ENCODE measurements at places on chromosomes 6 and 20. TPM values are rescaled to one million over a fixed set of nuclear protein-coding genes. Genes with fewer than 3 reads are reported as not detected.
A peak's percentile ranks its signal among the peaks of the same experiment; 100 is the strongest.

DNA sequence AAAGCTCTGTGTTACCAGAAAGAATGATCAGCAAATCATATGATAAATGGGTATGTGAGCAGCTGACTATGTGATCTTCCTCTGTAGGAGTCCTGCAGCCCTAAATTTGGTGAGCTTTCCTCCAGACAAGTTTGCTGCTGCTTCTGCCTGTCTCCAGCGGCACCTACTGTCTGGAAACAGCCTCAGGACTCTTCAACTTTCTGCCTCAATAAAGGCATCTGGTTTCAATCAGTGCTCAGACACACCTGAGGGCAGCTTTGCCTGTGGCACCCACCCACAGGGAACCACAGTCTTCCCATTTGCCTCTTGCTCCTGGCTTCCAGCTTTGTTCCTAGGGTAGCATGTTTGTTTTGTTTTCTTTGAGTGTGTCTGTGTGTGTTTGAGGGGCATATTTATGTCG, 727.9 kb upstream of the MAN1A1 start:
- H3K36me3 ChIP-seq: no peaks in the 10 kb centered on the region
- H3K4me1 ChIP-seq: no peaks in the 10 kb centered on the region
- no peak for DNase-seq

TRIM15 gene
- not detected for total RNA-seq

DNA sequence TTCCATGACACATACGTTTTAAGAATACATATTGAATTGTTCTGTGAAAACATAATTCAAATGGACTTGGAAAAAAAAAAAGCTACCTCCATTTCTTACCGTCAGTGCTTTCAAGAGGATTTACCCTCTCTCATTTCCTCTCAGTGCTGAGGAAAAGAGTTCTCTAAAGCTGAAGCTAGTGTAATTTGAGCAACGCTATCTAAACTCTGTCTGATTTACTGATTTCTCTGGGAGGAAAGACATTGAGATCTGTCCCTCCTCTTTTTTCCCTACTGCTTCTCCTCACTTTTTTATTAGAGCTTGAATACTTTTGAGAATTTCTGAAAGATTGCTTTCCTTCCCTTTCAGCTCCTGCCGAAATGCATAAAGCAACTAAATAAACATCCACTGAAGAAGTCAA, 41.2 kb upstream of the GRIK2 start:
- no peaks in the 10 kb centered on the region for H3K27me3 ChIP-seq
- no peak for DNase-seq
- no peaks in the 10 kb centered on the region for H3K4me1 ChIP-seq

DNA sequence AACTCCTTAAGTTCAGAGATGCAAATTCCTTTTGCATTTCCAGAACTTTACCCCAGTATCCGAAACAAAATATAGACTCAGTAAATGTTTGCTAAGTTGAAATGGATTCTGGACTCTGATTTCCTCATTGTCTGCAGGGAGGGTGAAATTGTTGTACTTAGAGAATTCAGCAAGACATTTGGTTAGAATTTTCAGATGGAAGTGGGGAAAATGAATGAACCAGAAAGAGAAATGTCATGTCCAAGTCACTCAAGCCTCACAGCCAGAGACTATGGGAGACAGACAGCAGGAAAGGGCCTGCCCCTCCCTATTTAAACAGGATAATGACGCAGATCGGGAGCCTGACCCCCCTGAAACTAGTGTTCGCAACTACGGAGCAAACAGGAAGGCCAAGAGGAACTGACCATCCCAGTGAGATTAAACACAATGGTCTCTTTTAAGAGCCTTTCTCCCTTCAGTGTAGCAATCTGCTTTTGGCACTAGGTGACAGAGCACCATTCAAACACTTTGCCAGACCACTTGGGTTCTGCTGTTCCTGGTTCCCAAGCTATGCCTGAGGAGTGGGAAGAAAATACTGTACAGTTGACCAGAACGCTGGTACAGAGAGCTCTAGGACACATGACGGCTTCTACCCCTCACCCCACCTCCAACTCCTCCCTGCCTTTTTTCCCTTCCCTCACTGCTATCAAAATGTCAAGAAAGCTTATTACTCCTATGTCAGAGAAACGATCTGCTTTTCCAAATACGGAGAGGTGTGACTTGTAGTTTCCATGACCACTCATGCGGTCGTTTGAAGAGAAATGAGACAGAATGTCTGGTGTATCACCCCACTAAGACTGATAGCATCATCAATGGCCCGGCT, 13.7 kb downstream of the NEDD9 start:
- peak overlapping the region; percentile 70 for H3K4me3 ChIP-seq
- H3K27ac ChIP-seq: peak overlapping the region; percentile 87
- peaks cover 98% of the 10 kb centered on the region for H3K4me1 ChIP-seq
- no peaks in the 10 kb centered on the region for H3K27me3 ChIP-seq
- H3K36me3 ChIP-seq: no peaks in the 10 kb centered on the region

- peak overlapping the region; percentile 19 for H3K4me3 ChIP-seq
- peak overlapping the region; percentile 77 for H3K27ac ChIP-seq
- DNase-seq: no peak
- peaks cover 30% of the 10 kb centered on the region for H3K4me1 ChIP-seq
Measured at GRCh38 chr6:78936515-78936914, 69.2 kb downstream of the IRAK1BP1 start.

RHAG gene
- 0.44 TPM for total RNA-seq

LTB gene
- total RNA-seq: 0.25 TPM

C2 gene
- 9.7 TPM for total RNA-seq

- H3K27me3 ChIP-seq: no peaks in the 10 kb centered on the region
- H3K4me3 ChIP-seq: no peak overlapping the region
- peak overlapping the region; percentile 83 for H3K27ac ChIP-seq
Measured at GRCh38 chr6:125597411-125598253, 151.8 kb upstream of the HEY2 start.

EBF4 gene
- total RNA-seq: 4.9 TPM

DNA sequence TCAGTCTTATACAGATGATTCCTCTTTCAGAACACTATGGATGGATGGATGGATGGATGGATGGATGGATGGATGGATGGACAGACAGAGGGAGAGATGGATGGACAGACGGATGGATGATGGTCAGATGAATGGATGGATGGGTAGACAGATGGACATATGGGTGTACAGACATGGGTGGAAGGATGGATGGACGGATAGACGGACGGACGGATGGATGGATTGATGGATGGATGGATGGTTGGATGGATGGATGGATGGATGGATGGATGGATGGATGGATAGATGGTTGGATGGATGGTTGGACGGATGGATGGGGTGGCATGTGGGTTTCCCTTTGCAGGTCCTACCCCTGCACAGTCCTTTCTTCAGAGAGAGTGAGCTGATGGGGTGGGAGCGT, 320.7 kb downstream of the CDH4 start:
- H3K4me1 ChIP-seq: no peaks in the 10 kb centered on the region
- no peak for DNase-seq
- no peak overlapping the region for H3K4me3 ChIP-seq
- H3K27ac ChIP-seq: no peak overlapping the region

PDYN gene
- total RNA-seq: not detected

DNA sequence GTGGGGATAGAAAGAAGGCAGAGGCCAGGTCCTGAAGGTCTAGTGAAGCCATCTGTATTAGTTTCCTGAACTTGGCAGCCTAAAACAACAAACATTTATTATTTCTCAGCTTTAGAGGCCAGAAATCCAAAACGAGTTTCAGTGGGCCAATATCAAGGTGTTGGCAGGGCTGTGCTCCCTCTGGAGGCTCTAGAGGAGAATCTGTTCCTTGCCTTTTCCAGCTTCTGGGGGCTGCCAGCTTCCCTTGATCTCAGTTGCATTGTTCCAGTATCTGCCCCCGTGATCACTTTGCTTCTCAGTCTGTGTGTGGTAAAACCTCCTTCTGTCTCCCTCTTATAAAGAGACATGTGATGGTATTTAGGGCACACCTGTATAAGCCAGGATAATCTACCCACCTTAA, 82.4 kb downstream of the MAFB start:
- H3K27ac ChIP-seq: no peak overlapping the region
- H3K36me3 ChIP-seq: no peaks in the 10 kb centered on the region
- H3K4me3 ChIP-seq: no peak overlapping the region
- no peak for DNase-seq
- H3K27me3 ChIP-seq: peaks cover 38% of the 10 kb centered on the region

ERVFRD-1 gene
- total RNA-seq: not detected

CST7 gene
- total RNA-seq: 0.66 TPM

- no peak overlapping the region for H3K4me3 ChIP-seq
- H3K36me3 ChIP-seq: no peaks in the 10 kb centered on the region
- no peaks in the 10 kb centered on the region for H3K27me3 ChIP-seq
- no peaks in the 10 kb centered on the region for H3K4me1 ChIP-seq
Measured at GRCh38 chr6:64221776-64222175, 586.2 kb downstream of the PHF3 start.

- no peak for DNase-seq
- H3K27ac ChIP-seq: no peak overlapping the region
- no peaks in the 10 kb centered on the region for H3K27me3 ChIP-seq
- no peak overlapping the region for H3K4me3 ChIP-seq
- peaks cover 88% of the 10 kb centered on the region for H3K36me3 ChIP-seq
- peaks cover 33% of the 10 kb centered on the region for H3K4me1 ChIP-seq
Measured at GRCh38 chr20:47220161-47220582, 136.3 kb downstream of the ZMYND8 start.

- H3K4me3 ChIP-seq: no peak overlapping the region
- DNase-seq: peak; percentile 69
- no peaks in the 10 kb centered on the region for H3K27me3 ChIP-seq
- H3K36me3 ChIP-seq: no peaks in the 10 kb centered on the region
- peaks cover 21% of the 10 kb centered on the region for H3K4me1 ChIP-seq
- peak overlapping the region; percentile 46 for H3K27ac ChIP-seq
Measured at GRCh38 chr20:23114018-23114417, 27.9 kb upstream of the CD93 start.

DNA sequence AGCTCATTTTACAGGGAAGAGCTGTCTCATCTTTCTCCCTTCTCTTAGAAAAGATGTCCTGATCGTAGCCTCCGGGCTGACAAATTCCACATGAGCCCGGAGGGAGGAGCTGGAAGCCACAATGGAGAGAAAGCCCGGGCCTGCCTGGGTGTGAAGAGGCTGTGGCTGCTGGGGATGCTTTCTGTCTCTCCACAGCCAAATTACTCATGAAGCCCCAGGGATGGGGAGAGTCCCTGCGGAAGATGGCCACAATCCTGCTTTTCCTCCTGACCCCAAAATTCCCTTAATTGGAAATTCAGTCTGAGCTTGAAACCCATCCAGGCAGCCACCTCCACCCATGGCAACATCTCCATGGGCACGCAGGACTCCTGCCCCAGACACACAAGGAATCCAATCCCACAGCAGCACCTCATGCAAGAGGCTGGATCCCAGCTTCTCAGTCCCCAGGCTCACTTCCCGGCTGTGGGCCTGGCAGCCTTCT, 32.4 kb downstream of the JPH2 start:
- peak overlapping the region; percentile 90 for H3K27ac ChIP-seq
- H3K4me3 ChIP-seq: no peak overlapping the region
- H3K4me1 ChIP-seq: peaks cover 94% of the 10 kb centered on the region
- H3K36me3 ChIP-seq: peaks cover 12% of the 10 kb centered on the region

DNA sequence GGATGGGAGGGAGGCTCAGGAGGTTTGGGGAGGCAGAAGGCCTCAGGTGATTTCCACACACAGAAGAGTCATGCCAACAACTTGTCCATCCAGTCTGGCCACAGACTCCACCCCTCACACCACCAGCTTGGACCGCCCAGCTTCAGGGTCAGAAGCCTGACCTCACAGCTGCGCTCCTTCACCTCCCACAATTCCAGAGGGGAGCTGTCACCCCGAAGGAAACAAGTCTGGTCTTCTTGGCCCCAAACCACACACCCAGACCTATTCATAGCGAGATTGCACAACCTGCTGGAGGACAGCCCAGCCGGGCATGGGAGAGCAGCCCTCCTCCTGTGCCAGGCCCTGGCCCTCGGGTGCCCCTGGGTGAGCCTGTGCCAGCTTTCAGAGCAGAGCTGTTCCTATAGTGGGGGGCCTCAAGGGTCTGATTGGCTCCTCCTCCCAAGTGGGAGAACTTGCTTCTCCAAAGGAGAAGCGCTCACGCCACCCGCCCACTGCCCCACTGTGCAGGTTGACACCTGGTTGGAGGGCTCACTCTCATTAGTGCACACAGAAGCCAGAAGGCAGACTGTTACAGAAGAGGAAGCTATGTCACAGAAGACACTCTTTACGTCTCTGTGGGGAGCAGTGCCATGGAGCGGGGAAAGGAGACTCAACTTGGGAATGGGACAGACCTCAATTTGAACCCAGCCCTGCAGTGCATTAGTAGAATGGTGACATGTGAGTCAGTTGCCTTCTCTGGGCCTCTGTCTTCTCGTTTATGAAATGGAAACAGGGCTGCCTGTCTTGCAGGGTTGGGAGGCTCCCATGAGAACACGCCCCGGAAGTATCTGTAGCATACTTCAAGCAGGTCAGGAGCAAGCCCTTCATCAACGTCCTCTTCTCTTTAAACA, 128.8 kb downstream of the FOXO3 start:
- no peaks in the 10 kb centered on the region for H3K27me3 ChIP-seq
- H3K36me3 ChIP-seq: peaks cover 22% of the 10 kb centered on the region
- DNase-seq: peak; percentile 88
- H3K27ac ChIP-seq: peak overlapping the region; percentile 80

ECHDC1 gene
- total RNA-seq: 39.7 TPM

GRCh38 chr20:9243986-9244385, 175.1 kb downstream of the PLCB4 start:
- H3K4me1 ChIP-seq: peaks cover 37% of the 10 kb centered on the region
- no peaks in the 10 kb centered on the region for H3K27me3 ChIP-seq
- H3K4me3 ChIP-seq: no peak overlapping the region
- no peaks in the 10 kb centered on the region for H3K36me3 ChIP-seq
- no peak overlapping the region for H3K27ac ChIP-seq

DNA sequence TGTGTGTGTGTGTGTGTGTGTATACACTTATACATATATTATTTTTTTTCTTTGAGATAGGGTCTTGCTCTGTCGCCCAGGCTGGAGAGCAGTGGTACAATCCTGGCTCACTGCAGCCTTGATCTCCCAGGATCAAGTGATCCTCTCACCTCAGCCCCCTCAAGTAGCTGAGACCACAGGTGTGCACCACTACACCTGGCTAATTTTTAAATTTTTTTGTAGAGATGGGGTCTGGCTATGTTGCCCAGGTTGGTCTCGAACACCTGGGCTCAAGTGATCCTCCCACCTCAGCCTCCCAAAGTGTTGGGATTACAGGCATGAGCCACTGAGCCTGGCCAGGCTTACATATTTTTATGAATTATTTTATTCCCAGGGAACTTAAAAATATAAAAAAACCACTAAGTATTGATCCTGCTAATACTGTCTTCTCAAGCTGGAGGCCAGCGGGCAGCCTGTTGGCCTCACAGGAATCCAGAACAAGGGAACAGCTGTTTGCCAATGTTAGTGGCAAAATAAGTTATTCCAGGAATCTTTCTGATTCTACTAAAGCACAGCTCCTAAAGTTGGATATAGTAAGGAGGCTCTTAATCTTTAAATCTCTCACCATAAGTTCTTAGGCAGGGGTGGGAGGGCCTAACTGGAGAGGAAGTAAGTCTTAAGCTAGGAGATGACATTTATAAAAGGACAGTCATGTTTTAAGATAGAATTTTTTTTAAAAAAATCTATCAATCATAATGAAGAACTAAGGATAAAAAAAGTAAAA, 135.5 kb upstream of the NUP153 start:
- H3K27me3 ChIP-seq: no peaks in the 10 kb centered on the region
- no peaks in the 10 kb centered on the region for H3K4me1 ChIP-seq
- no peak overlapping the region for H3K4me3 ChIP-seq
- peaks cover 16% of the 10 kb centered on the region for H3K36me3 ChIP-seq
- no peak for DNase-seq
- no peak overlapping the region for H3K27ac ChIP-seq

All from left ventricle myocardium inferior (tissue), 1 donor.